ENCODE measurements at places on chromosomes 5 and 9.

DNA sequence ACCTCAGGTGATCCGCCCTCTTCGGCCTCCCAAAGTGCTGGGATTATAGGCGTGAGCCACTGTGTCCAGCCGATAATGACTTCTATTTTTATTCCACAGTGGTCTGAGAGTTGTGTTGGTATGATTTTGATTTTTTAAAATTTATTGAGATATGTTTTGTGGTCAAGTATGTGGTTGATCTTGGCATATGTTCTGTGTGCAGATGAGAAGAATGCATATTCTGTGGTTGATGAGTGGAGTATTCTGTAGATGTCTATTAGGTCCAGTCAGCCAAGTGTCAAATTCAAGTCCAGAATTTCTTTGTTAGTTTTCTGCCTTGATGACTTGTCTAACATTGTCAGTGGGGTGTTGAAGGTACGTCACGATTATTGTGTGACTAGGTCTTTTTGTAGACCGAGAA, 338.2 kb upstream of the TARS1 start:
- peak; percentile 64 for DNase-seq

- DNase-seq = no peak
Observed at GRCh38 chr9:109560470-109561132, 62.5 kb upstream of the PTPN3 start.

GRCh38 chr9:114016101-114016500, 62.0 kb downstream of the AMBP start:
- DNase-seq = no peak

GRCh38 chr5:16482891-16483290, 17.3 kb upstream of the ZNF622 start:
- no peak for DNase-seq

DNA sequence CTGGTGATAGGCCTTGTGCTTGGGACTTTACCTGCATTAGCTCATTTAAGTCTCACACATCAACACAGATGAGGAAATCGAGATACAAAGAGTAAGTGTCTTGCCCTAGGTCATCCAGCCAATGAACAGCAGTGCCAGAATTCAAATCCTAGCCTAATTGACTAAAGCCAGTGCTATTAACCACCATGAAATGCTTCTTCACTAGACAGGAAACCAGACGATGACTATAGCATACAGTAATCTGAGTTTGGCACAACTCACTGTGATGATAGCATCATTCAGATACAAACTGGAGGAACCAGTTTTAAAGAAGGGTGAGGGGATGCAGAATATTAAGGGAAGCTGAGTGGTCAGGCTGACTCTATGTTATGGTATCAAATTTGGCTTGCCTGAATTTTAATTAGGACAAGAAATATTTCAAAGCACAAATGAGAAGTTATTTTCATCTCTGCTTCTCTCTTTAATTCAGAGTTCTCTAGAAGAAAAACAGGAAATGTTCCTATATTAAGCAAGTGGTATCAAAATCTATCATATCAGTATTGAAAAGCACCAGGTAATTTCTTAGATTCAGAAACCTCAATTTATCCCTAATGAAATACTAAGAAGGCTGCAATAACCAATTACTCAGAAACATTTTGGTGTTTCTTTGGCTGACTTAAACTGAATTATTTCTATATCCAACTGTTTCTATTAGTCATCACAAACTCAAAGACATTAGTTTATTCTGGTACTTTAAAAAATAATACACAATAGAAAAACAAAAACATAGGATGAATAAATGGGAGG, 147.0 kb upstream of the RASA1 start:
- peak; percentile 96 for DNase-seq

GRCh38 chr5:66904189-66904588, 292.4 kb downstream of the CD180 start:
- no peak for DNase-seq

- DNase-seq = no peak
Observed at GRCh38 chr9:23638011-23638410, 188.0 kb downstream of the ELAVL2 start.

DNA sequence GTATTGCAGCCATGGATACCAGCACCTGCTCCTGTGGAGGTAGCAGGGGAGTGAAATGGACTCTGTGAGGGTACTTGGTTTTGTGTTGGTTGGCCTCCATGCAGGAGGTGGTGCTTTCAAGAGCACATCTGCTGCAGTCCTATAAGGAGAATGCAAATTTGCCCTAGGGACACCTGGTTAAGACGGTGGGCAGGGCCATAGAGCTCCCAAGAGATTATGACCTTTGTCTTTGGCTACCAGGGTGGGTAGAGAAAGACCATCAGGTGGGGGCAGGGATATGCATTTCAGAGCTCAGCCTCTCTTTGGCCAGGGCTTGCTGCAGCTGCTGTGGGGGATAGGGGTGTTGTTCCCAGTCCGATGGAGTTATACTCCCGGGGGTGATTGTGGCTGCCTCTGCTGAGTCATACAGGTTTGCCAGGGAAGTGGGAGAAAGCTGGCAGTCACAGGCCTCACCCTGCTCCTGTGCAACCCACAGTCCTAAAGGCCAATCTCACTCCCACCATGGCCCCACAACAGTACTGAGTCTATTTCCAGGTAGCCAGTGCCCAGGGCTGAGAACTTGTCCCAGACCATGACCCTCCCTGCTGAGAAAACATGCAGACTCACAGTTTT, 14.0 kb upstream of the PDLIM4 start:
- DNase-seq = no peak

- no peak for DNase-seq
Observed at GRCh38 chr9:127005770-127006314, 91.3 kb downstream of the RALGPS1 start.

GRCh38 chr5:133116601-133117000, 64.8 kb downstream of the HSPA4 start:
- DNase-seq = no peak

DNA sequence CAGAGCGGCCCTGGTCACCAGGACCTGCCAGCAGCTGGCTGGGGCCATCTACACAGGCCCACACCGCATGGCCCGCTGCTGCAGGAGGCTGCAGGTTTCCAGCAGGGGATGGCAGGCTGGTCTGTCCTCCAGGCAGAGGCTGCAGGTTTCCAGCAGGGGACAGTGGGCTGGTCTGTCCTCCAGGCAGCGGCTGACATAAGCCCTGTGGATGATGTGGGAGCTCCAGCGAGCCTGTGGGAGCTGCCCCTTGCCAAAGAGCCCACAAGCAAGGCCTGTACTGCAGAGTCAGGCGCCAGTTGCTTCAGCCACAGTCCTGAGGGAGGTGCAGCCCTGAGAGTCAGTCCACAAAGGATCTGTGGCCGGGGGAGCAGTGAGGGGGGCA, 18.5 kb downstream of the TPPP start:
- DNase-seq = no peak

- peak; percentile 91 for DNase-seq
Observed at GRCh38 chr5:144035046-144035740, 135.3 kb downstream of the YIPF5 start.

- peak; percentile 75 for DNase-seq
Observed at GRCh38 chr5:140346348-140347221, at the start of gene HBEGF. Gene HBEGF (minus strand): TSS chr5:140346603. CDS start chr5:140346328, 275 bp downstream.

DNA sequence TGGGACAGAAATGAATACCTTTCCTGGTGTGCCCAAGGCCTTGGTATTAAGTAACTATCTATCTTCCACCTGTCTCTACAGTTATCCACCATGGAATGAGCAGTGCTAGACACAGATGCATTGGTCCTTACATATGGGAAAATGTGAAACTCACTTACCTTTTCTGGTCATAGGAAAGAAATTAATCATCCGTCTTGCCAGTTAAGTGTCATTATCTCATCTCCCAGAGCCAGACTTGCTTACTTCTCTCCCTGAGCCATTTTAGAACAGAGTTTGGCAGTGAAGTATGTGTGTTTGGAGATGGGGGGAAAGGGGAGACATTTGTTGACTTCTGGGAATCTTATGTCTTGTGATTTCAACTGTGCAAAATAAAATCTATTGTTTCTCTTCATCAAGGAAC, 1211.0 kb upstream of the CDH6 start:
- no peak for DNase-seq

- DNase-seq = peak; percentile 49
Observed at GRCh38 chr5:72256536-72256935, 63.5 kb downstream of the MRPS27 start.

GRCh38 chr9:72480921-72481320, 40.5 kb upstream of the TMC1 start:
- peak; percentile 63 for DNase-seq

DNA sequence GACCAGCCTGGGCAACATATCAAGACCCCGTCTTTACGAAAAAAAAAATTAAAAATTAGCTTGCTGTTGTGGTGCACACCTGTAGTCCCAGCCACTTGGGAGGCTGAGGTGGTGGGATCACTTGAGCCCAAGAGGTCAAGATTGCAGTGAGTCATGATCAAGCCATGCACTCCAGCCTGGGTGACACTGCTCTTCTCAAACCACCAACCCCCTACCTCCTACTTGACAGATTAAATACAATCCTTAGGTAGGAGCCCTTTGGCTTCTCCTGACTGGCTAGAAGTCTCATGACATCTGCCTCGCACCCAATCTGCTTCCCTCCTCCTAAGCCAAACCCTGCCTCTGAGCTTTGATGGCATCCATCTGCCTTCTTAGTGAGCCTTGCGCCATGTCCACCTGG, 11.6 kb upstream of the FBP1 start:
- DNase-seq = no peak

- no peak for DNase-seq
Observed at GRCh38 chr5:169301986-169302385, 1.0 kb upstream of the SLIT3 start.

DNA sequence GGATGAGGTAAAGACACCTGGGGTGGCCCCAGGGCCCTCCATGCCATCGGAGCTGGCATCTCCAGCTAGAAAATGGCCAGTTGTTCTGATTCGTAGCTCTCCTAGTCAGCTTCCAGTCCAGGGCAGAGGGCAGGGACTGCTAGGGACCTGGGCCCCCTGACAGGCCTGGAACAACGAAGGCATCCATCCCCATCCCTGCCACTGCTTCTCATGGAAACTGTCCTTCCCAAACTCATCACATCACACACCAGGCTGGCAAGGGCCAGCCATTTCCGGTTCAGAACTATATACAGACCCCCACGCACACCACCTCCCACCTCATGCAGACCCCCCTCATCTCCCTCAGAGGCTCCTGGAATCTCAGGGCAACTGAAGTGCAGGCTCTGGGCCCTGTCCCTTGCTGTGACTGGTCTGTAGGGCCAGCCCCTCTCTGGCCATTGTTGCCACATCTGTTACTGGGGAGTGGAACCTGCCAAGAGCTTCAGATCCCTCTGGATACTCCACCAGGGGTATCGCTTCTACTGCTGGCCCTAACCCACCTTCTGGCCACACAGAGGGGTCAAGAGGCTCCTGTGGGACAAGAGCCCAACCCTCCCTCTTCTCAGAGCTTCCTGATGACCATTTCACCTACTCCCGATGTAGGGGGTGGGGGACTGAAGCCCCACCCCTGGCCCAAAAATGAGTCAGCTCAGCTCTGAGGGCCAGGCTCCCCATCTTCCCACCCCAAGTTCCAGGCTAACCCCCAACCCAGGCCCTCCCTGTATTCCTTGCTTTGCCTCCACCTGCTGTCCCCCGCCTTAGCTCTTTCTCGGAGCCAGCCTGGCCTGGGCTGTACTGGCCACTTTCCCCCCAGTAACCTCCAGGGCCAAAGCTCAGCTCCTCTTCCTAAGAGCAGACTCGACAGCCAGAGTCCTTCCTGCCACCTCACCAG, 1.2 kb upstream of the MZB1 start:
- DNase-seq = no peak

GRCh38 chr5:36722900-36723299, 116.5 kb downstream of the SLC1A3 start:
- DNase-seq = no peak

DNA sequence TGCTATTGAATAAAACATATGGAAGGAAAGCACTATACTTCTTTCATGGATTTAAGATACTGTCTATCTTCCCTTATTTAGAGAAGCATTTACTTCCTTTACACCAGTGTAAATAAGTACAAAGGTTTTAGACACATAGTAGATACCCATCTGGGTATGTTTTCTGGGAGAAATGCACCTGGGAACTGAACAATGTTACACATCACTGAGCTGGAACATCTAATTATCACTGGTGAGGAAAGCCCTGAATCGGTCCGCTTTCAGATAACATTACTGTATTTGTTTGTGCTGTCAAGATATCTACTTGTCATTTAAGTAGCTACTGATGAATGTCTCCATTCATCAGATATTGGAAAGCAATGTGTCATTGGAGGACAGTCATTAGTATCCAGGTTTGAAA, 964.7 kb upstream of the PTPRD start:
- no peak for DNase-seq

- DNase-seq = no peak
Observed at GRCh38 chr5:81167078-81167477, 66.0 kb upstream of the CKMT2 start.

DNA sequence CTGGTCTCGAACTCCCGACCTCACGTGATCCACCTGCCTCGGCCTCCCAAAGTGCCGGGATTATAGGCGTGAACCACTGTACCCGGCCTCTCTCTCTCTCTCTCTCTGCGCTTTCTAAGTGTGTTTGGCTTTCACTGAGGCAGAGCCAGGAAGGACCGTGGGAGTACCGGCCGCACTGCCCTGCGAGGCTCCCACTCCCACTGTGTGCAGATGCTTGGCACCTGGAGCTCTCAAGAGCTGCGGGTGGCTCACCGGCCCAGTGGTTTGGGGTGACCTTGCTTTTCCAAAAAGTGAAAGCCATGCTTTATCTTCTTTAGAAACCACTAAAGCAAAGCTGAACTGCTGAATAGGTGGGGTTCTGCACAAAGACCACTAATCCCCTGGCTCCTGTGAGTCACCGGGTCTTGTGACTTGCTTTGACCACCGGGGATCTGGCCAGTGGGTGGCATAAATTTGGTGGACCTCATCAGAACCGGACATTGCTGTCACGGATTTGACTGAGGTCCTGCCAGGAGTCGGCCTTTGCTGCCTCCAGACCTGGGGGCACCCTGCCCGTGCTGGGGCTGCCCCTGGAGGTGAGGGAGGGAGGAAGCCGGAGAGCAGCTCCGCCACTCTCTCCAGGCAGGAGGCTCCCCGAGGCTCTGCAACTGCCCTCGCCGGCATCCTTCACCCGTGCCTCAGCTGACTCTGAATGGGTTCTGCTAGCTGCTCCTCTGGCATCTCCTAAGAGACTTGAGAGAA, 228.9 kb downstream of the FANCC start:
- DNase-seq = no peak

Data from fibroblast of skin of back (primary cell).